ENCODE measurements at places on chromosomes 4 and X.

GRCh38 chr4:184823014-184823413 is 2.8 kb downstream of the ACSL1 start:
- H3K36me3 ChIP-seq = no peaks in the 10 kb centered on the region
- H3K27me3 ChIP-seq = no peaks in the 10 kb centered on the region
- DNase-seq = no peak
- peaks cover 14% of the 10 kb centered on the region for H3K4me1 ChIP-seq
- H3K27ac ChIP-seq = no peak overlapping the region
- no peak overlapping the region for H3K4me3 ChIP-seq

GRCh38 chrX:154013614-154014360 is 5.9 kb downstream of the IRAK1 start:
- peaks cover 20% of the 10 kb centered on the region for H3K36me3 ChIP-seq
- H3K27me3 ChIP-seq = no peaks in the 10 kb centered on the region
- H3K4me3 ChIP-seq = no peak overlapping the region
- DNase-seq = no peak

GRCh38 chr4:38132107-38132673 is 172.0 kb downstream of the PTTG2 start:
- peak overlapping the region; percentile 64 for H3K27ac ChIP-seq
- H3K27me3 ChIP-seq = no peaks in the 10 kb centered on the region
- H3K4me3 ChIP-seq = no peak overlapping the region
- peak; percentile 41 for DNase-seq
- peaks cover 38% of the 10 kb centered on the region for H3K4me1 ChIP-seq
- H3K36me3 ChIP-seq = peaks cover 8% of the 10 kb centered on the region

- no peaks in the 10 kb centered on the region for H3K27me3 ChIP-seq
- no peaks in the 10 kb centered on the region for H3K36me3 ChIP-seq
- no peaks in the 10 kb centered on the region for H3K4me1 ChIP-seq
- H3K4me3 ChIP-seq = no peak overlapping the region
- no peak overlapping the region for H3K27ac ChIP-seq
These were observed 8.7 kb downstream of the GUCY2F start for GRCh38 chrX:109472939-109473735.

- DNase-seq = no peak
- H3K27ac ChIP-seq = no peak overlapping the region
- H3K4me3 ChIP-seq = no peak overlapping the region
- no peaks in the 10 kb centered on the region for H3K27me3 ChIP-seq
- no peaks in the 10 kb centered on the region for H3K4me1 ChIP-seq
These were observed 112.7 kb downstream of the SH3RF1 start for GRCh38 chr4:169158046-169158445.

DNA sequence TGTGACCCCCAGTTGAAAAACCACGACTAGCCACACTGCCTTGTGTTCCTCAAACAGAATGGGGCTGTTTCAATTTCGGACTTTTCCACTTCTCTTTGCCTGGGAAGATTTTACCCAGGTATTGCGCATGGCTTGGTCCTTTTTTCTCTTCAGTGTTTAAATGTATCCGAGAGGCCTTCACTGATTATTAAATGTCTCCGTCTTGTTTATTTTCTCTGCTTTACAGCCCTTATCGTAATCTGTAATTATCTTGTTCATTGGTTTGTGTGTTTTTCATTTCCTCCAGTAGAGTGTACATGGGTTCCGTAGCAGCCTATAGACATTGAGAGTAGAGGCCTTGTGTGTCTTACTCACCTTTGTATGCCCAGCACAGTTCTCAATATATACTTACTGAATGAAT is 2.4 kb downstream of the MOSPD2 start:
- H3K36me3 ChIP-seq = no peaks in the 10 kb centered on the region
- no peak for DNase-seq
- no peak overlapping the region for H3K4me3 ChIP-seq
- no peaks in the 10 kb centered on the region for H3K4me1 ChIP-seq
- H3K27ac ChIP-seq = no peak overlapping the region
- H3K27me3 ChIP-seq = no peaks in the 10 kb centered on the region

DNA sequence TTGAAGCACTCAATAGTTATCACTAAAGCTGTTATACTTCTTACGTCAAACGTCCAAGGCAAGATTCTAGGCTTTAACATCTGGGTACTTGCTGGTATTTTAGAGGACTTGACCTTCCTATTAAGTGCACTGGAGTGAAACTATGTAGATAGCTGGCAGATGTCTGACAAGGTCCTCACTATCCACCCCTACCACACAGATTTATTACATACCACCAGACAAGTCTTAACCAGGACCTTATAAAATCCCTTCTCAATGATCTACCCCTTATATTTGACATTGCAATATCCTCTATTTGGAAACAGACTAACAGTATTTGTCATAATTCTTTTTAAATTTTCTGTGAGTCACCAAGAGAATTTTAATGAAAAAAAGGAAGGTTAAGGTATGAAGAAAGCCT is 78.8 kb downstream of the PDGFC start:
- no peaks in the 10 kb centered on the region for H3K4me1 ChIP-seq
- H3K27me3 ChIP-seq = no peaks in the 10 kb centered on the region
- no peak overlapping the region for H3K4me3 ChIP-seq
- H3K36me3 ChIP-seq = no peaks in the 10 kb centered on the region
- no peak for DNase-seq

GRCh38 chr4:109412776-109413175 is 20.8 kb upstream of the SEC24B start:
- no peaks in the 10 kb centered on the region for H3K4me1 ChIP-seq
- H3K27ac ChIP-seq = no peak overlapping the region

DNA sequence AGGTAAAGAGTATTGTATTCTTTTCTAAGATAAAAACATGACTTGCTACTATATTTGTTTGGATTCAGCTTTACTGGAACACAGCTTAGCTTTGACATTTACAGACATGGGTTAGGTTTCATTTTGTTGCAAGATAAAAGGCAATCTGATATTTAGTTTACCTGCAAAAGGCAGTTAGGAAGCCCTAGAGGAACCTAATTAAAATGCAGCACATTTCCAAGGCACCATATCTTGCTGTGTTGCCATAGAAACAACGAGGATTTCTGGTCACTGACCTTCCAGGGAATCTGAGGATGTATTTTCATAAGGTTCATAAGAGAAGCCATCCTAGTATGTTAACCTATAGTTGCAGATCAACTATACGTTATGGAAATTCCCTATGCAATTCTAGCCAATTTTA is 116.0 kb downstream of the SNCA start:
- H3K27ac ChIP-seq = no peak overlapping the region
- H3K4me3 ChIP-seq = no peak overlapping the region
- H3K4me1 ChIP-seq = no peaks in the 10 kb centered on the region
- no peaks in the 10 kb centered on the region for H3K36me3 ChIP-seq
- no peak for DNase-seq

DNA sequence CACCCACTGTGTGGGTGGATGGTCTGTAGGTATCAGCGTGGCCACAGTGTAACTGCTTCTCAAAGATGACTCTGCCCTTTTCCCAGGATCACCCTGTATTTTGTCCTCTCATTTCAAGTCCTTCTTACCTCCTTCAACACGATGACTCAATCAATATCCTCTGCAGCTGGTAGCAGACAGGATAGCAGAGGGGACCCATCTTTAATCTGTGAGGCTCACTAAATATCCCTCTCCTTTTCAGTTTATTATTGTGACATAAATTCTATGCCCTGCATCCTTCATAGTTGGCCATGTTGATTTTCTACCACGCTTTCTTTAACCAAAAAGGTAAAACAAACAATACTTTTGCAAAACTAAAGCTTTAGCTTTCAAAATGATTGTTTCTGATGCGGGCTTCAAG is 9.6 kb upstream of the MEPE start:
- no peaks in the 10 kb centered on the region for H3K4me1 ChIP-seq

DNA sequence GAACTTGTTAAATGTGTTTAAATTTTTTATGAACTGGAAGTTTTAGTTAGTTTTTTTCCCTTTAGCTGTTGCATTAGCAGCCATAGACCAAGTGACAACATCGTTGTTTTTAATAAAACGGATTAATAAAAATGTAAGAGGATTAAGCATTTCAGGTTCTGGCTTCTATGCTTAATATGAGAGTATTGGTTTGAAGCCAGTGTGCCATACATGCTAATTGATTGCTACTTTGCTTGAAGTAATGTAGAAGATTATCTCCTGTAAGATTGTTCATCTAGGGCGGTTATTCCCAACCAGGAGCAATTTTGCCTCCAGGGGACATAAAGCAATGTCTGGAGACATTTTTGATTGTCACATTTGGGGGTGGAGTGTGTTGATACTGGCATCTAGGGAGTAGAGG is 54.3 kb downstream of the TLL1 start:
- no peak overlapping the region for H3K4me3 ChIP-seq
- no peak overlapping the region for H3K27ac ChIP-seq
- no peaks in the 10 kb centered on the region for H3K36me3 ChIP-seq
- DNase-seq = no peak

GRCh38 chrX:40849906-40850823 is 114.8 kb upstream of the MED14 start:
- no peaks in the 10 kb centered on the region for H3K36me3 ChIP-seq
- DNase-seq = no peak
- no peaks in the 10 kb centered on the region for H3K27me3 ChIP-seq
- H3K27ac ChIP-seq = no peak overlapping the region
- no peaks in the 10 kb centered on the region for H3K4me1 ChIP-seq
- no peak overlapping the region for H3K4me3 ChIP-seq

DNA sequence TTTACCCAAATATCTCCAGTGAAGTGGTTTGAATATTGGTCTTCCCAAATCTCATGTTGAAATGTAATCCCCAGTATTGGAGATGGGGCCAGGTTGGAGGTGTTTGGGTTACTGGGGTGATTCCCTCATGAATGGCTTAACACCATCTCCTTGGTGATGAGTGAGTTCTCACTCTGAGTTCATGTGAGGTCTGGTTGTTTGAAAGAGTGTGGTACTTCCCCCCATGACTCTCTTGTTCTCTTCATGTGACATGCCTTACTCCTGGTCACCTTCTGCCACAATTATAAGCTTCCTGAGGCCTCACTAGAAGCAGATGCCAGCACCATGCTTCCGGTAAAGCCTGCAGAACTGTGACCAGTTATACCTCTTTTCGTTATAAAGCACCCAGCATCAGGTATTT is 32.9 kb upstream of the OTUD4 start:
- no peak for DNase-seq
- H3K4me3 ChIP-seq = no peak overlapping the region
- no peaks in the 10 kb centered on the region for H3K27me3 ChIP-seq
- no peaks in the 10 kb centered on the region for H3K4me1 ChIP-seq
- H3K27ac ChIP-seq = no peak overlapping the region

- H3K27me3 ChIP-seq = no peaks in the 10 kb centered on the region
- H3K4me1 ChIP-seq = no peaks in the 10 kb centered on the region
- DNase-seq = no peak
- no peak overlapping the region for H3K27ac ChIP-seq
- no peak overlapping the region for H3K4me3 ChIP-seq
These were observed 36.0 kb upstream of the NPNT start for GRCh38 chr4:105859233-105859632.

- no peaks in the 10 kb centered on the region for H3K27me3 ChIP-seq
- no peak overlapping the region for H3K4me3 ChIP-seq
- no peak overlapping the region for H3K27ac ChIP-seq
- DNase-seq = no peak
- H3K36me3 ChIP-seq = peaks cover 42% of the 10 kb centered on the region
- H3K4me1 ChIP-seq = peaks cover 7% of the 10 kb centered on the region
These were observed 5.0 kb upstream of the UVSSA start for GRCh38 chr4:1342003-1342402.

GRCh38 chr4:149349541-149349940 is 466.1 kb downstream of the IQCM start:
- no peaks in the 10 kb centered on the region for H3K36me3 ChIP-seq
- H3K27ac ChIP-seq = no peak overlapping the region
- H3K4me1 ChIP-seq = no peaks in the 10 kb centered on the region
- H3K4me3 ChIP-seq = no peak overlapping the region
- no peak for DNase-seq

DNA sequence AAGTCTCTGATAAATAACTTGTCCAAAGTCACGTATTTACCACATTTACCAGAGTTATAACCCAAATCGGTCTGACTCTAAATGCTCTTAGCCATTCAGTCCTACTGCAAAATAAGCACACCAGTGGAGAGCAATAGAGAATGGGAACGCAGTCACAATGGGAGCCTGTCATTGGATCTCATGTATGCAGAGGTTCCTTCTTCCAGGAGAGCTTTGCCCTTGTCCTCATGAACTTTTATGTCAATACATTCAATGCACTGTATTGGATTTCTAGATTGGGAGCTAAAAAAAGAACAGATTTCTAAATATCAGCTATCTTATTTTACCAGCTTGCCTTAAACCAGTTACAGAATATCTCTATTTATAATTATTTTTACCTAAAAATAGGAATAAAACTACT is 149.1 kb upstream of the CXXC4 start:
- no peak for DNase-seq
- H3K36me3 ChIP-seq = no peaks in the 10 kb centered on the region
- H3K27me3 ChIP-seq = no peaks in the 10 kb centered on the region
- no peaks in the 10 kb centered on the region for H3K4me1 ChIP-seq

- H3K4me3 ChIP-seq = no peak overlapping the region
- H3K4me1 ChIP-seq = no peaks in the 10 kb centered on the region
- no peak overlapping the region for H3K27ac ChIP-seq
- no peak for DNase-seq
These were observed 324.3 kb upstream of the PCDH10 start for GRCh38 chr4:132824761-132825160.

GRCh38 chr4:102705391-102705935 is 55.3 kb downstream of the MANBA start:
- no peak overlapping the region for H3K4me3 ChIP-seq
- no peak overlapping the region for H3K27ac ChIP-seq
- no peaks in the 10 kb centered on the region for H3K4me1 ChIP-seq
- DNase-seq = no peak

DNA sequence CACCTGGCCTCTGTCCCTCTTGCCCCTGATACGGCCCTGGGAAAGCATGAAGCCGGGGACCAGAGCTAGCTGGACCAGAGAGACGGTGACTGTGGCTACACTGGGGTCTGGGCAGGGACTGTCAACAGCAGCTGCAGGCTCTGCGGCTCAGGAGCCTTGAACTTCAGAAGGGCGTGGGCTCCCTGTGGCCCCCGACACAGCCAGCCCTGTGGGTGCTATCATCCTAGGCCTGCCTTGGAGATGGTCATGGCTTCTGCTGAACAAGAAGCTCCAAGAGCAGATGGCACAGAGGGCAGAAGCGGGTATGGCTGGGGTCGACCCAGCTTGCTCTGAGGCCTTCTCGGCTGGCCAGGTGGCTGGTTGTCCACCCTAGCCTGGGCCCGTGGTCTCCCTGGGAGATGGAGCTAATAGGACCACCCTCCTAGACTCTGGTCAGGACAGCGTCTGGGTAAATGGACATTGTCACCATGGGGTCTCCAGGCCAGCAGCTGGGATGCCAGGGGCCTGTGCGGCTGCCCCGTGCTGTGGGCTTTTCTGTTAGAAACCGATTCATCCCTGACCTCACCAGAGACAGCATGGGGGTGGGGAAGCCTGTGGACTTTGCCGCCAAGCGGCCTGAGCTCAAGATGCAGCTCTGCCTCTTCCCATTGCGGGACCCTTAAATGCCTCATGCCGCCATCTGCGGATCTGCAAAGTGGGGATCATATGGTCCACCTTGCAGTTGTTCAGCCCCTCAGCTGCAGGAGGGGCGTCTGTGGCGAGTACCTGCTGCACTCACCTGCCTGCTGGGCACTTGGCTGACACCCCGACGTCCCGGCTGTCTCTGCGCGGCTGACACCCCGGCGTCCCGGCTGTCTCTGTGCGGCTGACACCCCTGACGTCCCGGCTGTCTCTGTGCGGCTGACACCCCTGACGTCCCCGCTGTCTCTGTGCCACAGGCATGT is 21.1 kb downstream of the CPZ start:
- H3K27ac ChIP-seq = no peak overlapping the region
- H3K4me3 ChIP-seq = no peak overlapping the region
- no peaks in the 10 kb centered on the region for H3K27me3 ChIP-seq
- no peaks in the 10 kb centered on the region for H3K4me1 ChIP-seq
- no peak for DNase-seq

GRCh38 chr4:72118017-72118416 is 86.2 kb downstream of the NPFFR2 start:
- H3K4me3 ChIP-seq = no peak overlapping the region
- no peak for DNase-seq
- H3K4me1 ChIP-seq = no peaks in the 10 kb centered on the region
- H3K27me3 ChIP-seq = no peaks in the 10 kb centered on the region
